ENCODE measurements at places on chromosomes 3 and 15.

DNA sequence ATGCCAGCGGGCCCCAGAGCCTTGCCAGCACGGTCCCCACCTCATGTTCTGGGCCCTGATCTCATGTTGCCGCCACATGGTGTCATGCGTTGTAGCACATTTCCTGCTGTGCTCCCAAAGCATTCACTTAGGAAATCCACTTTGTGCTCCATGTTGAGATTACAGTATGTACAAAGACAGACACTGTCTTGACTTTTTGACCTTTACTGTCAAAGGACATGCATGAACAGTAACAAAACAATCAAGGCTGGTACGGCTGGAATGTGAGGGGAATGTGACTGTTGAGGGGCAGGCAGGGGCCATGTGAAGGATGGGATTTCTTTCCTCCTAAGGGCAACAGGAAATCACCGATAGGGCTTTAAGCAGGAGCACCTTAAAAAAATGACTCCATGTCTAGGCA is 53.3 kb upstream of the RPL32 start:
- no peak for DNase-seq

DNA sequence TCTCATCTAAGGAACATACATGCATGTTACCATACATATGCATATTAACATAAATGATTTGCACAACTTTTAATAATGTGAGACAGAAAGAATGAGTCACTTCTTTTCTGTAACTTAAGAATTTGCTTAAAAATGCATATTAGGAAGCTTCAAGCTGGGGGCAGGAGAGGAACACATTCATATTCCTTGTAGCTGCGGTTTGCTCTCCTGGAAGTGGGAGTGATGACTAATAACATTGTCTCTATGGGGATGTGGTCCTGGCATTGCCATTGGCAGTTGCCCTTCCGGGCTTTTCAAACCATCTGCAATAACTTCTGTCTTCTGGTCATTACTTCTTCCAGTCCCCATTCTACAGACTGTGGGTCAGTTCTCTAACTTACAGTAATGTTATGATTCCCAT is 15.6 kb downstream of the CHST2 start:
- no peak for DNase-seq

DNA sequence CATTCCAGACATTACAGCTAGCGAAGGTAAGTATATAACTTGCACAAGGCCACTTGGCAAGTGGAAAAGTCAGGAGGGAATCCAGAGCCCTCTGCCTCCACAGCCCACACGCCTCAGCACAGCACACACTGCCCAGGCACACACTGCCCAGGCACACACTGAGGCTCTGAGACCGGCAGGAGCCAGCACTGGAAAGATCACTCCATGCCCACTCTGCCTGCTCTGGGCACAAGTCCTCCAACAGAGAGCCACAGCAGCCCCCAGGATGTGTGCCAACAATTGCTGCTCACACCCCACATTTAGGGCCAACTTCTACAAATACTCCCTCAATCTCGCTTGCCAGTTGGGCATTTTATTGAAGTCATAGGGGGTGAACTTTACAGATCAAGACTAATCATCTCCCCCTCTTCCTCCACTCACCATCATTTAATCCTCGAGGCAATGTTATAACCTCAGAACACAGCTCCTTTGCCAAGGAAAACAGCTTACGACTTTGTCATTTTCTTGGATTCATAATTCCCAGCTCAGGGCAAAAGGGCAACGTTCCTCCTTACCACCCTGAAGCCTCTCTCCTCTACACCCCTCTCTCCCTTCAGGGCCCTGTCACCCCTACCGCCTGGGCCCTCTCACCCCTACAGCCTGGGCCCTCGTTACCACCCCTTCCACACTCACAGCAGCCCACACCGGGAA is 53.0 kb upstream of the TPM1 start:
- no peak for DNase-seq

GRCh38 chr3:37309921-37310665 is 135.7 kb upstream of the LRRFIP2 start:
- no peak for DNase-seq

DNA sequence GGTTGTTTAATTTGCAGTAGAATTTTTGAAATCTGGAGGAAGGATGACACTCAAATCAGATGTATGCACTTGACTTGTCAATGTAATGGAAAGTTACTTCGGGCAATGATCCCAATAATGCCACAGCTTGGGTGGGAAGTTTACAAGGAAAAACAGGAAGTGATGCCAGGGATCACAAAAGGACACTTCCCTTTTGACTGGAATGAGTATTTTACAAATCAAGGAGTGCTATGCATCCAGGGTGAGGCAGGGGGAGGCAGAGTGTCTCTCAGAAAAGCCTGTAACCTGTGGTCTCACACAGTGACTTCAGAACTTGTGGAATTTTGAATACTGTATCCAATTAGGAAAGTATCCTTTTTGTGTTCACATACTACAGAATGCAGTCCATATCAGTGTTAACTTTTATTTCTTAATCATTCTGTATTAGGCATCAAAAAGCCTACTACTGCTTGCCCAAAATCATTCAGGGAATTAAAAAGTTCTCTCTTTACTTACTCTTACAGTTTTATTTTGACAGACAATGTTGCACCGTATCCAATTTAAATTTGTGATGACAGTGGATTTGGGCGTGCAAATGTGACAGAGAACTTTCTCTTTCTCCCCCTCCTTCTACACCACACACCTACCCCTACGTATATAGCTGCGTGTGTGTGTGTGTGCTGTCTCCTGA is 445.1 kb downstream of the MECOM start:
- no peak for DNase-seq

GRCh38 chr3:102361101-102361500 is 73.7 kb upstream of the ZPLD1 start:
- no peak for DNase-seq

GRCh38 chr3:189056646-189057335 is 115.0 kb upstream of the TPRG1 start:
- no peak for DNase-seq

- DNase-seq = no peak
Observed at GRCh38 chr3:114892880-114893279, 254.2 kb downstream of the ZBTB20 start.

GRCh38 chr3:31522152-31522551 is 10.6 kb upstream of the STT3B start:
- DNase-seq = no peak

GRCh38 chr15:29456255-29456654 is 186.6 kb upstream of the NSMCE3 start:
- no peak for DNase-seq

GRCh38 chr3:71319771-71320170 is 263.8 kb downstream of the FOXP1 start:
- DNase-seq = no peak

DNA sequence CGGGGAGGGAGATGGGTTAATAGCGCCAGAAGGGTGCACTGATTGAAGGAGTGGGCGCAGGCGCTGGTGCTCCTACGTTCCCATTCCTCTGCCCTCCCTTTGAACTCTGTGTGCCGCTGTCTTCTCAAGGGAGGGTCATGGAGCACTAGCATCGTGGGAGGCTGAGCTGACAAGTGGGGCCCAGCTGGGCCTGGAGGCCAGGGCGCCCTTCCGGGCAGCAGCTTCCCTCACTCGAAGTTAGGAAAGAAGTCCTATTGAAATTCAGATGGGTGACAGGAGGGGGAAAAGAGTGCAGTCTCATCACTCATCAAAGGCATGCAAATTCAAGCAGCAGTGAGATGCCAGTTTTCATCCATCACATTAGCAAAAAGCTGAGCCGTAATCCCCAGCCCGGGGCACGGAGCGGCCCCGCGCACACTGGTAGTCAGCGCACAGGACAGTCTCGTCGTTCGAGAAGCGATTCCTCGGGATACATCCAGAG is 128.2 kb downstream of the LRRK1 start:
- DNase-seq = no peak

GRCh38 chr15:82798104-82798503 is 7.8 kb downstream of the FSD2 start:
- no peak for DNase-seq

DNA sequence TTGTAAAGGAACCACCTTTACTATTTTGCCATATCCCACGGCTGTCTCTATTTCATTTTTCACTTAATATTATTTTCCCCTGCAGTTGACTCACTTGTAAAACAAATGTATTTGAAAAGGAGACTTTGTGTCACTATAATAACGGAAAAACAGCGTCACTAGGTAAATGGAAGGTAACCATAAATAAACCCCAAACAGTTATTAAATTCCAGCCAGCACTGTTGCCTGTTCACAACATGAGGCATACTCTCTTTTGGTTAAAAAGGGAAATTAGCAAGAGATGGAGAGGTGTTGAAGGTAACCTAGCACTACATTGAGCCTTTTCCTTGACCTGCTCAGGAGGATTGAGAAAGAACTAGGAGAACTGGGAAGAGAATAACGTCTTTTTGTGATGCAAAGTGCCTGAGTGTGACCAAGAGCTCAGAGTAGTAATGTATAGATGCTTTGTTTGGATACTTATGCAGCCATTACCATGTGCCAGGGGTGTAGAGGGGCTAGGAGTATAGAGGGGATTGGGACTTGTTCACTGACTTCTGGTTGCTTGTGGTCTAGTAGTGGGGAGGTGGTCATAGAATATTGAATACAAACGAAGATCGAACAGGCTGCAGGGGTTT is 19.6 kb downstream of the FLNB start:
- no peak for DNase-seq

DNA sequence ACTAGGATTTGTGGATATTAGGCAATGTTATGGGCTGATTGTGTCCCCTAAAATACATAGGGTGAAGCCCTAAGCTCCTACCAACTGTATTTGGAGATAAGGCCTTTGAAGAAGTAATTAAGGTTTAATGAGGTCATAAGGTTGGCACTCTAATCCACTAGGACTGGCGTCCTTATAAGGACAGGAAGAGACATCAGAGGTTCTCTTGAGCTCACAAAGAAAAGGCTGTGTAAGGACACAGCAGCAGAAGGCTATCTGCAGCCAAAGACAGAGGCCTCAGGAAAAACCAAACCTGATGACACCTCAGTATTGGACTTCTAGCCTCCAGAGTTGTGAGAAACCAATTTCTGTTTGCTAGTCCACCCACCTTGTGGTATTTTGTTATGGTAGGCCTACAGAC is 416.7 kb downstream of the ZBTB20 start:
- DNase-seq = no peak

DNA sequence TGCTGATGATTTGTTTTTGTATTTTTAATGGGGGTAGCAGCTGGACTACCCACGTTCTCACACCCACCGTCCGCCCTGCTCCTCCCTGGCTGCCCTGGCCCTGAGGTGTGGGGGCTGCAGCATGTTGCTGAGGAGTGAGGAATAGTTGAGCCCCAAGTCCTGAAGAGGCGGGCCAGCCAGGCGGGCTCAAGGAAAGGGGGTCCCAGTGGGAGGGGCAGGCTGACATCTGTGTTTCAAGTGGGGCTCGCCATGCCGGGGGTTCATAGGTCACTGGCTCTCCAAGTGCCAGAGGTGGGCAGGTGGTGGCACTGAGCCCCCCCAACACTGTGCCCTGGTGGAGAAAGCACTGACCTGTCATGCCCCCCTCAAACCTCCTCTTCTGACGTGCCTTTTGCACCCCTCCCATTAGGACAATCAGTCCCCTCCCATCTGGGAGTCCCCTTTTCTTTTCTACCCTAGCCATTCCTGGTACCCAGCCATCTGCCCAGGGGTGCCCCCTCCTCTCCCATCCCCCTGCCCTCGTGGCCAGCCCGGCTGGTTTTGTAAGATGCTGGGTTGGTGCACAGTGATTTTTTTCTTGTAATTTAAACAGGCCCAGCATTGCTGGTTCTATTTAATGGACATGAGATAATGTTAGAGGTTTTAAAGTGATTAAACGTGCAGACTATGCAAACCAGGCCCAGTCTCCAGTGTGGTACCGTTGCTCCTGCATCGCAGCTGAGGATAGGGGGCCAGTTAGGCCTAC is 1.4 kb upstream of the FES start:
- no peak for DNase-seq

DNA sequence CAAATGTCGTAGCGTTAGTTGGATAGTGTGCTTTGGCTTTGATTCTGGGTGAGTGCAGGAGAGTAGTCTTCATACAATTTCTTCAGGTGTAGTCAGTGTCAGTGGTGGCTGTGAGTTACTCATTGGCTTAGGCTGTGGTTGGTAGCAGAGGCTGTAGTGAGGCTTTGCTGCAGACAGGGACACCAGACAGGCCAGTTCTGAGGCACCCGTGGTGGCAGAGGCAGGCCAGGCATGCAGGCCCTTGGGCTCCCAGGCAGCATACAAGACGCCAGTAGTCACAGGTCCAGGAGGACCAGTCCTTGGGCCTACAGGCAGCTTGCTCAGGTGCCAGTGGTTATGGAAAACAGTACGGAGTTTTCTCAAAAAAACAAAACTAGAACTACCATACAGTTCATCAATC is 61.3 kb downstream of the DMXL2 start:
- DNase-seq = no peak

GRCh38 chr3:99393961-99394360 is 244.4 kb upstream of the COL8A1 start:
- no peak for DNase-seq

DNA sequence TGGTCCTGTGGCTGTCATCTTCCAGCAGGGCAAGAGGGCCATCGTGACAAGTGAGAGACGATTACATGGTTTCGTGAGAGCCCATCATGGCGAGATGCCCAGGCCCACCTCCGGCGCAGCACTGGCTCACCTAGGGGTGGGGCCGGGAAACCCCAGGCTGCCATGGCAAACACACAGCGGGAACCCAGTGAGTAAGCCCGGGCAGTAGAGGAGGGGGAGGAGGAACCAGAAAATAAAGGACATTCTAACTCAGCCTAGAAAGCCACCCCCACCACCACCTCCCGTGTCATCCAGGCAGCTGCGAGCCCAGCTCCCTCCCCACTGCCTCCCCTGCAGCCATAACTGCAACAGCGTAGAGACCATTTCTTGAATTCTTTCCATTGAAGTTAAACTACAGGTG is 52.3 kb downstream of the PCSK6 start:
- no peak for DNase-seq

DNA sequence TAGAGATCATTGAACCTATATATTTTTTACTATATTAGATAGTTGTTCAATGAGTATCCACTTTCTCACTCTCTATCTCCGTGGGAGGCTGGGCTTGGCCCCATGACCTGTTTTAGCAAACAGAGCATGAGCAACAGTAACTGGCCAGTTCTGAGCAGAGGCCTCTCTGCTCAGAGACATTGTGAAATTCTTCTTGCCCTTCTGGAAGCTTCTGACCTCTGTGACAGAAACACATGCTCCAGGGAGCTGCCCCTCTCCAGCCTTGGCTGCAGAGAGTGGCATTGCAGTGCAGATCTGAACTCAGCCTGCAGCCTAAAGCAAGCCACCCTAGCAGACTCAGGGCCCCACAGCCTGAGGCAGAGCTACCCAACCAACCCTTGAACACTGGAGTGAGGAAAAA is 20.5 kb downstream of the FAM240A start:
- no peak for DNase-seq

DNA sequence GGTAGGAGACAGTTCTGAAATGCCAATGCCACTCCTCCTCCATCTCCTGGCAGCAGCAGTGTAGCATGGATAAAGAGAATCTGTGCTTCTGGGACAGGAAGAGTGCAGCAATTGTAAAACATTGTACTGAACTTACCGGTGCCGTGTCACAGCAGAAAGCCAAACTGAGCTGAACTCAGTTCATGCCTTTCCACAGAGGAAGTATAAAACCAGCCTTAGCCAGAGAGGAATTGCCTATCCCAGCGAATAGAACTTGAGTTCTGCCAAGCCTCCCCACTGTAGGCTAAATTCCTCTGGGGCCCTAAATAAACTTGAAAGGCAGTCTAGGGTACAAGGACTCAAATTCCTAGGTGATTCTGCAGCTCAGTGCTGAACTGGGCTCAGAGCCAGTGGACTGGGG is 148.8 kb downstream of the SLC9A9 start:
- no peak for DNase-seq

All from stimulated activated CD4-positive, alpha-beta T cell treated with anti-CD3 and anti-CD28 coated beads, TNF-alpha, amount 100 ng/mL, for 24 hours (primary cell).